Fibroblast of skin of left quadriceps (primary cell): ENCODE measurements at places on chromosomes 4 and X.

GRCh38 chr4:55447831-55448230 lies 52.1 kb downstream of the TMEM165 start:
- DNase-seq: peak; percentile 54

DNA sequence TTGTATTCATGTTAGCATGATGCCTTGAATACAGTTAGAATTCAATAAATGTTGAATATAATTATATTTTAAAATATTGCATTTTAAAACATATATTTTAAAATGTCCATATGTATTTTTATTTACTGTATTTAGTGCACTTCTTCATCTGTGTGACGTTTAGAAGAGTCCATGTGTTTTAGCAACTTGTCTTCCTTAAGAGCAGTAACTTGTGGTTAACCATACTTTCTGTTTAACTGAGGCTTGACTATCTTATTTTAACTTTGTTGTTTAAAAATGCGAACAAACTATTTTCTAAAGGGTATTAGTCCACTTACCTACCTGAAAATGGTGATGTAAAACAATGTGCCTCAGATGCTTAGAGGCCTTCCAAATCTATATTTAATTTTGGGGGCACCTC lies 858 bp downstream of the DMP1 start:
- no peak for DNase-seq

DNA sequence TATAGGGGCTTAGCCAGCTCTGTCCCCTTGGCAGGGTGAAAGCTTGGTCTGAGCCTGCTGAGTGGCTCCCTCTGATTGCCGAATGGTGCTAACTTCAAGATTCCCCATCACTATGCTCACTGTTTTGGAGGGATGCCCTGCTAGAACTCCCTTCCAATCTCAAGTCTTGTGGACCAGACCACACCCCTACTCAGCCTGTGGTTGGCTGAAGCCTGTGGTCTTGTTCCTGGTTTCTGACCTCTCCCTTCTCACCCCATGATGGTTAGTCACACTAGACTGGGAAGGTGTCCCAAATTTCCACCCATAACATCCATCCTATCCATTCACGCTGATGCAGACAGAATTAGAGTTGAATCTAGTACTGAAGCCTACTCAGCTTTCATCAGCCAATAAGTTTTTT lies 184.7 kb upstream of the NDP start:
- DNase-seq: no peak

GRCh38 chr4:43337707-43338106 lies 445.2 kb downstream of the GRXCR1 start:
- DNase-seq: peak; percentile 23

GRCh38 chr4:99404595-99405287 lies 30.4 kb downstream of the ADH7 start:
- DNase-seq: peak; percentile 71

DNA sequence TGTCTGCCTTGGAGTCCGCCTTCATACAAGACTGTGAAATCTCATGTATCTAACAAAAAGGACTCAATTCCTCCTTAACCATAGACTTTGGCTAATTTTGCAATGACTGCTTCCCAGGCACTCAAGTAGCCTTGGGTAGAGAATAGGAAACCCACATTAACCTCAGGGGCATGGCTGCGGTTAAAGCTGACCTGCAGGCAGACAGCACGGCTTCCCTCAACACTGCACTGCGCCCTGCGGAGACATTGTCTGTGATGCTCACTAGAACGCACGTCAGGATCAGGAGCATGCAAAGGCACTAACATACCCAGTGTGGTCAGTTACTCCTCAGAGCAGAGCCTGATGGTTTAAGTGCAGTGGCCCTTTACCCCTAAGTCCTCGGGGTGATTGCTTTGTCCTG lies 10.3 kb upstream of the GPR143 start:
- no peak for DNase-seq

- DNase-seq: no peak
Measured at GRCh38 chr4:33465565-33465964, 2745.4 kb downstream of the PCDH7 start.
